NCI-H1048 (cell line): ENCODE measurements at places on chromosomes 5 and 9.

DNA sequence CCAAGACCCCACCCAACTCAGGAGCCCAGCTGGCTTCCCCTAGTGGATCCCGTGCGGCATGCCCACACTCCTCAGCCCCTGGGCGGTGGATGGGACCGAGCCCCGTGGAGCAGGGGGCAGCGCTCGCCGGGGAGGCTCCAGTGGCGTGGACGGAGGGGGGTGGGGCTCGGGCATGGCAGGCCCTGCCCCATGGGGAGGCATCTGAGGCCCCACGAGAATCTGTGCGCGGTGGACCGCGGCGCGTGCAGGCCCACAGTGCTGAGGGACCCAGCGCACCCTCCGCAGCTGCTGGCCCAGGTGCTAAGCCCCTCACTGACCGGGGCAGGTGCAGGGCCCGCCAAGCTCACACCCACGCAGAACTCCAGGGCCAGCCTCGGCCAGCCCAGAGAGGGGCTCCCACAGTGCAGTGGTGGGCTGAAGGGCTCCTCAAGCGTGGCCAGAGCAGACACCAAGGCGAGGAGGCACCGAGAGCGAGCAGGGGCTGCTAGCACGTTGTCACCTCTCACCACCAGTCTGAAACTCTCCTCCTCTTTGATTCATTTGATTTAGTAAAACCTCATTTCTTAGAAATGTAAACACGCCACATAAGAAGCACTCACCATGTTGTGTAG lies 25.6 kb downstream of the RNF130 start:
- no peak for DNase-seq

DNA sequence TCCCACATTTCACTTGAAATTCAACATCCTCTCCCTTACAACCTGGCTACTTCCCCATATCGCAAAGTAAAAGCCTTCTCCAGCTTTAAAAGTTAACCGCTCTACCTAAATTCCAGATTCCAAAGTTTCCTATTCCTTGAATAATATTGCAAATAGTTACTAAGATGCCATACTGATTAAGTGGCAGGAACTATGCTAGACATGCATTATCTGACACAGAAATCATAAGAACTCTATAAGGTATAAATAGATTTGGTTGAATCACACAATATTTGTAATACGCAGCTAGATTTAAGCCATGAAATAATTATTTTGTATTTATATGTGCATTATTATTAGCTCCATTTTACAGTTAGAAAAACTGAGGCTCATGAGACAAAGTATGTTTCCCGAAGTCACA lies 92.8 kb downstream of the NFIB start:
- DNase-seq: no peak

GRCh38 chr9:113910036-113910639 lies 34.0 kb downstream of the ZNF618 start:
- no peak for DNase-seq

- DNase-seq: no peak
Measured at GRCh38 chr5:112703866-112704820, 33.5 kb upstream of the APC start.

DNA sequence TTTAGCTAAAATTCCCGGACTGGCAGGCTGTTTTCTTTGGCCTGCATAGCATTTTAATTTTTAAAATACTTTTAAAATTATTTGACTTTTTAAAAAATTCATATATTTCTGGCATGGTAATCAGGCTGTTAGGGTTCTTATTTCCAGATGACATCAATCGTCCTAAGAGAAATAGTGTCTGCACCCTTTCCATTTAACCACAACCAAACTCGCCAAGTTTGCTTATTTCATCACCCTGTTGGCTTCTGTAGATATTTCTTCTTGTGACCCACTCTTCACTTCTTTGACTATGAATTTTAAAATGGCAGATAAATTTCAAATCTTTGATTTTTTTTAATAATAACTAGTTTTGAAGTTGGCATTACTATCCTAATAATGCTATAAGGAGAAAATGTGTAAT lies 675.7 kb upstream of the FTMT start:
- no peak for DNase-seq

DNA sequence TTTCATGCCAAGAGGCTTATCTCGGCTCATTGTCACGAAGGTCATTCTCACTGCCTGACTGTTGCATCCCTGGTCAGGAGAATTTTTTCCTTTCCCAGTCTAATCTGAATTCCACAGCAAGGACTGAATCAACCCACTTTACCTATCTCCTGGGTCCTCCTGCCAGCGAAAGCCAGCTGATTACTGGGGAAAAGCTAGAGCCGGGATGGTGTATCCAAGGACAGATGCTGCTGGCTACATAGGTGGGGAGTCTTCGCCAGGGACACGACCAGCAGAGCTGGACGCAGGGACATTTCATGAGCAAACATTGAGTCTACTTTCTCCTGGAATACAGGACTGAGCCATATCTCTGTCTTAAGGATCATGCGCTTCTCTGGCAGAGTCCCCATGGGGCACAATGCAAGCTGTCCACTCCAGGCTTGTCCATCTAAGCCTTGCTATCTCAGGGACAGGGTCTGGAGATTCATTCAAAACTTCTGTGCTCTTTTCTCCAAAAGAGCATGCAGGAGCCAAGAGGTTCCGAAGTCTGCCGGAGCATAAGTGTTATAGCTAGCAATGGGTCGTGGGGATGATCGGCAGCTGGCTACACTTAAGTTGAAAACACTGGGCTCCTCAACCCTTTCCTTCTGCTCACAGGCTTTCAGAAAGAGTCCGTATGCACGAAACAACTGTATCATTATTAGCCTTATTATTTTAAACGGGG lies 6.5 kb upstream of the HAND1 start:
- DNase-seq: no peak

GRCh38 chr5:16453609-16454008 lies 12.0 kb downstream of the ZNF622 start:
- DNase-seq: no peak

- DNase-seq: no peak
Measured at GRCh38 chr5:147763791-147764525, 18.6 kb downstream of the JAKMIP2 start.

DNA sequence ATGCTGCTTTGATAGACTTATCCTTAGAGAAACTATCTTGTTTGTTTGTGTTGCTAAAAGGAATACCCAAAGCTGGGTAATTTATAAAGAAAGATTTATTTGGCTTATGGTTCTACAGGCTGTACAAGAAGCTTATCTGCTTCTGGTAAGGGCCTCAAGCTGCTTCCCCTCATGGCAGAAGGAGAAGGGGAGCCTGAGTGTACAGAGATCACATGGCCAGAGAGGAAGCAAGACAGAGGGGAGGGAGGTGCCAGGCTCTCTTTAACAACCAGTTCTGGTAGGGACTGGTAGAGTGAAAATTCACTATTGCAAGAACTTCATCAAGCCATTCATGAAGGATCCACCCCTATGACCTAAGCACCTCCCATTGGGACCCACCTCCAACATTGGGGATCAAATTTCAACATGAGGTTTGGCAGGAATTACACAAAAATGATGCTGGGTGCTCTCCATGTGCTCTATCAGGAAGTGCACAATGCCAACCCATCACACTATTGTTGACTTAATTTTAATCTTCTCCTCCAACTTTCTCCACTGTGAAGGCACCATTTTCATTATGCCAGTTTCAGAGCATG lies 115.1 kb upstream of the SHB start:
- DNase-seq: no peak

- DNase-seq: no peak
Measured at GRCh38 chr9:89777544-89777943, 172.7 kb downstream of the GADD45G start.

DNA sequence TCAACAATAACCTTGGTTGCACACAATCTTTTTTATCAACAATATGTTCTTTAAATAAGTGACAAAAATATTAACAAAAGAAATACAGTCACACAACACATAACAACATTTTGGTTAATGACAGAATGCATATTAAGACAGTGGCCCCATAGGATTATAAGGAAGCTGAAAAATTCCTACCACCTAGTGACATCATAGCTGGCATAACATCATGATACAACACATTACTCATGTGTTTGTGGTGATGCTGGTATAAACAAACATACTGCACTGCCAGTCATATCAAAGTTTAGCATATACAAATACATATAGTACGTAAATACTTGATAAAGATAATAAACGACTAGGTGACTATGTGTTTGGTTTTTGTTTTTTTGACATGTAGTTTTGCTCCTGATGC lies 344.8 kb upstream of the POU5F2 start:
- no peak for DNase-seq

GRCh38 chr9:13915131-13915530 lies 398.8 kb downstream of the NFIB start:
- no peak for DNase-seq

DNA sequence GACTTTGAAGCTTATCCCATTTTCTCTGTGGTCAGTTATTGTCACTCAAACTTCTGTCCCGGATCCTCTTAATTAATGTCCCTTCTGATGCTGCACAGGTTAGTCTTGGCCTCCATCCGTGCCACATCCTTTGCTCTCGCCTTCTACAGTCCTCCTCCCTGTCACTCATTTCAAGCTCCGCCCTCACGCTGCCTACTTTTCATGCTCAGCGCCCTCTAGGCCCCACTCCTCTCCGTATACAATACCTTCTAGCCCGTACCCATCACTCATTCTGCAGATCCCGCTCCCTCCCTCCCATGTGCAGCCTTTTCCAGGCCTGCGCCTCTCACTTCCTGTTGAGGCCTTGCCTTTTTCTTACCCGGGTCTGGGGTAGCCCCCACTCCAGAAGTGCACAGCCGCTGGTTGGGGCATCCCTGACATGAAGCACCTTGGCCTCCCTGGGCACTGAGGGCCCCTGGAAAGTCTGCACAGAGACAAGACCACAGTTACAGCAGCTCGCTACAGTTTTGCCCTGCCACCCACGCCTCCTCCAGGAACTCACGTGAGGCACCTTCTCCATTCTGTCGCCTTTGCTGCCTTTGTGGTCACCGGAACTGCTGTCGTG lies 88.5 kb upstream of the SLC25A48 start:
- DNase-seq: no peak

GRCh38 chr5:32933692-32934091 lies 222.6 kb downstream of the NPR3 start:
- DNase-seq: no peak

DNA sequence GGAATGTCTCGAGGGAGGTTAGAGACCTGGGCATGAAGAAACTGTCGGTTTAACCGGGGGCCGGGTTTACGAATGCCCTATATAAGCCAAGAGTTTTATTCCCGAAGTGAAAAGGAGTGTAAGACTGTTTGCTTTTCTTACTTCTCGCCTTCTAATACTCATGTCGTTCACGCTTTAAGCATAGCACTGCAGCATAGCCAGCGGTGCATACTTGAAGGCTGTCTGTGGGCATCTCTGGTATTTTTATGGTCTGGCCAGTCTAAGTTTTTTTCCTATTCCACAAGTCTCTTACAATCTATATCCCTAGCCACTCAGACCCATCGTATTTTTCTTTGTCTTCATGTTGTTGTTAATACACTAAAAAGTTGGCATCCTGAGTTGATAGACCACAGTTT lies 1.2 kb downstream of the UHRF2 start:
- no peak for DNase-seq

- DNase-seq: no peak
Measured at GRCh38 chr5:100788417-100788816, 114.7 kb downstream of the ST8SIA4 start.

DNA sequence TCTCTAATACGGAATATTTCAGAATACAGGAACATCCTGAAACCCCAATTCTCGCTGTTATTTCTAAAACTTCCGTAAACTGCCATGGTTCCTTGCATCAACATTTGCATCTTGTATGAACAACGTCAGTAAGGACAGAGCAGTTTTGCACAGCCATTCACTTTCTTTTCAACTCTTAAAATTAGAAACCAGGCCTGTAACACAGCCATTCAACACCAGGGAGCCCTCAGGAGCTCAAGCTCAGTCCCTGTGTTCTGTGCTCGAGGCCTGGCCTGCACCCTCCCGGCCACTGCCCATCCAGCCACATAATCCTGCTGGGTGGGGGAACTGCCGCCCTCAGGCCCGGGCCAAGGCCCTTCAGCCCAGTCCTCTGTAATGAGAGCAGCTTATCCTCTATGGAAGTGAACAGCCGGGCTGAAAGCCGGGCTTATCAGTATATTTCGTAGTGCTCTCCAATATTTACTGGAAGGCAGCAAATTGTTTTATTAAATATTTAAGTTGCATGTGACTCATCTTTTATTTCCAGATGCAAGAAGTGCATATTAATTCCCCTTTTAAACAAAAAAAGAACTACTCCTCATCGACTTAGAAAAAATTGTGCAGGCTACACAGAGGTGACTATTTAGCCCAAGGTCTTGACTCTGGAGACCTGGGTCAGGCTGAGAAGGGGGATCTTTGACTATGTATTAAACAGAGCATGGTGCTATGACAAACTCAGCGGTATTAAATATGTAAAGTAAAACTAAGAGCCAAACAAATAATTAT lies 33.2 kb upstream of the SLC6A3 start:
- no peak for DNase-seq

DNA sequence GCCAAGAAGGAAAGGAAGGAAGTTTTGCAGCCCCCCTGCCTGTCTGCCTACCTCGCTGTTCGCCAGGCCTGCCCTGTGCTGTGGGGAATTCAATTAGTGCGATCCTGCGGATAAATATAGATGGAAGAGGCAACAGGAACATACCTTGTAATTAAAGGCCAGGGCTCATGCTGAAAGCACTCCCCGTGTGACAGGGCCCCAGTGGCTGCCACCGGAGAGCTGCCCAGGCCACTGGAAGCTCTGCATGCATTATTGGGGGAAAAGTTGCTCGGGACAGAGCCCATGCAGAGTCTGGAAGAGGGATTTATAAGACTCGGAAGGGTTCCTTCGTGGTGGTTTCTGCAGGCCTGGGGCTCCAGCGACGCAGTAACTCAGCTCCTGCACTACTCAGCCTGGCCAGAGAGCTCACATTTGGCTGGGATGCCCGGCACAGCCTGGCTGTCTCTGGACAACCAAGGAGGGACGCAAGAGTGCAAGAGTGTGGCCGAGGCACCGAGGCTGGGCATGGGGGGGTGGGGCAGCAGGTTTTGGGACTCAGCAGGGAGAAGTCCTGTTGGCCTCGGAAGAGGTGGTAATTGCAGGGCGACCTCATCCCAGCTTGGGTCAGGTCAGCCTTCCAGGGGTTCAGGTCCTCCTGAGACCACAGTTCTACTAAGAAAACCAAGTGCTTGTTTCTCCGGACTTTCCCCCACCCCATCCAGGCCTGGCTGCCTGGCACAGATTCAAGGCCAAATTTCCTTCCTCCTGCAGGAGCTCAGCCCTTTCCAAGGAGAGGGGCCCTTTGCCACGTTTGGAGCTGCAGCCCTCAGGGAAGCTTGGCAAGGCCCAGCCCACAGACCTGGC lies 68.1 kb upstream of the GGTA1 start:
- no peak for DNase-seq

GRCh38 chr5:40572391-40572790 lies 107.3 kb upstream of the PTGER4 start:
- DNase-seq: no peak

DNA sequence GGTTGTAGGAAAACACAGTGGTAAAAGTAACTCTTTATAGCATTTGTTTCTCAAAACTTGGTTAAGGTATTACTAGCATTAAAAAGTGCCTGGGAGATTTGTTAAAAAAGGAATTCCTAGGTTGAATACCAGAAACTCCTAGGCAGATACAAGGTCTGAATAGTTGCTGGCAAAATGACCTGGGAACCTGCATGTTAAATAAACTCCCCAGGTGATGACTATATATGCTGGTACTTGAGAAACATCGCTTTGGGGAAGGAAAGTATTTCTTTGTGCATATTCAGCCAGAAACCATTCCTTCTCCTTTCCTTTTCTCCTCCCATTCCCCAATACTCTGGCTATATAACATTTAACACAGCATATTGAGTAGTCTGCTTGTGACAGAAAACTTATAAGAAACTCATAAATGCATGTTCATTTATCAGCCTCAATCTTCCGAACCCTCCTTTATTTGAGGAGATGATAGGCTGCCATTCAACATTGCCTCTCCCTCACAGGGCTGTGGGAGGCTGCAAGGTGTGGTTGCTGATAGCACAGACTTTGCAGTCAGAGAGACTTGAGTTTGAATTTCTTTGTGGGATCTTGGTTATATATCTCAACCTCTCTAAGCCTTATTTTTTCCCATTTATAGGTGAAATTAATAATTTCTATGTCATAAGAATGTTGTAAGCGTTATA lies 28.7 kb downstream of the PCSK1 start:
- DNase-seq: no peak
